ENCODE measurements at places on chromosomes 4 and X.

DNA sequence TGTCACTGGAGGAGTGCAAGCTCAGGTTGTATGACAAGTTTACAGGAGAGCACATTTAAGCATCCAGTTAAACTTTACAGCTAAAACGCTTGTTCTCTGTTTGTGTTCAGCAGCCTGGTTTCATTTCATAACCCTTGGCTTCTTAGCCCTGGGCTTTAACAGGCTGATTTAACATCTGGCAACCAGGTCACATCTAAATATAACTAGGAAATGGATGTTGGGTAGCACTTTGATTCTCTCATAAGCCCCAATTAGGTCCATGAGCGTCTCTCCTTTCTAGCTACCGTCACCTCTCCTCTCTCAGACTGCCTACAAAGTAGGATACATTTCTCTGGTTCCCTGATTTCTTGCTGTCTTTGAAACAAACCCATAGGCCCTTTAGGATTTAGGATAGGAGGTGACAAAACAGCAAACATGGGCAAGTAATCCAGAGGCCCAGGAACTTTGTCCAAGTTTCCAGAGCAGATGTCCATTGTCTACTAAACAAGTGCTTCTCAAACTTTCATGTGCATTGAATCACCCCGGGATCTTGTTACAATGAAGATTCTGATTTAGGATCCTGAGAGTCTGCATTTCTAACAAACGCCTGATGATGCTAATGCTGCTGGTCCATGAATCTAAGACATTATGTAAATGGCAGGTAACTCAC is 22.5 kb downstream of the OTUD6A start:
- no peak for DNase-seq

GRCh38 chr4:15395311-15395710 is 32.5 kb upstream of the C1QTNF7 start:
- no peak for DNase-seq

DNA sequence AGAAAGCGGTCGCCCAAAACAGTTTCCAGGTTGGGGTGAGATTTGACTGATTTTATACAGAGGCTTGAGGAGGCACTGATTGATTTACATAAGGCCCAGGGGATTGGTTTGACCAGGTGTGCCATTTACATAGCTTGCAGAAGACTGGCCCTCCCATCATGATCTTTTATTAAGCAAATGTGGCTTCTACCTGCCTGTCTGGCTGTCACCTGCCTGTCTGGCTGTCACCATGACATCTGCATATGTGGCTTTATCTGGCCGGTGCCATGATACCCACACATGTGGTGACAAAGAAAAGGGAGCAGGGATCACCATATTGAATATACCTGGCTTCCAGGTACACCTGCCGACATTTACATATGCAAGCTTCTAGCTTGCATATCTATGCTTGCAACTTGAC is 17.0 kb upstream of the CDS1 start:
- no peak for DNase-seq

DNA sequence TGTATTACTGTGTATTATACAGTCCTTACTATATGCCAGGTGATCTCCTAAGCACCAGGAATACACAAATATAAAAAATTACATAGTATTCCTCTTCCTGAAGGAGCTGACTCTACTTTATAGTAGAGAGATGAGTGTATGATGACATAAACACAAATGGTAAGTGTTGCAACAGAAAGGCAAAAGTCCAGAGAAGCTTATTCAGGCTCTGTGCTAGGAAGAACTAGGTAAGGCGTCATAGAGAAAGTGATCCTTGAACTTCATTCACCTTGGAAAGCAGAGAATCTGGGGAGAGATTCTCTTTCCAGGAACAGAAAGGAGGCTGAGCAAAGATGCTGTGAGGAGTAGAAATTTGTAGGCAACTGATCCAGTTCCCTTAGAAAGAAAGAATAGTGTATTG is 115.0 kb upstream of the KCNIP4 start:
- no peak for DNase-seq

DNA sequence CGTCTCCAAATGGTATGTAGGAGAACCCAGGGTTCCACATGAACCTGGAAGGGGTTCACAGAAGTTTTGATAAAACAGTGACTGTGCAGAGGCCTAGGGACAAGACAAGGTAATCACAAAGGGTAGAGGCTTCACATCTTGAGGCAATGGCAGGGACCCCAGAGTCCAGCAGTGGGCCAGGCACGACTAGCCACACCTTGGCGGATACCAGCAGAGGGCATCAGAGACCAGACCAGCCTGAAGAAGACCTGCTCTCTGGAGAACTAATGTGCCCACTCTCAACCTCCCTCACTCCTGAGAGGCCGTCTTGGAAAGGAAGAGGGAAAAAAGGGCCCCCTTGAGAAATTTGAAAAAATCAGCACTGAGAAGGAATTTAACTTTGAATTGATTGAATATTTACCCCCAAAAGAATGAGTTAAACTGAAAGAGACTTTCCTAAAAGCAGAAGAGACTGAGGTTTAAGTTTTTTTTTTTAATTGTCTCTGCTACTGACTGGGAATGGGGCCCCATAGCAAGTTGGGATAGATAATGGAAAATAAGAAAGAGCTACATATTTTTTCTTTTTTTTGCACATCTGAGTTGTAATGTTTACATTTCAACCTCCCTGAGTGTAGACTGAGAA is 243.8 kb upstream of the JADE1 start:
- DNase-seq: no peak

DNA sequence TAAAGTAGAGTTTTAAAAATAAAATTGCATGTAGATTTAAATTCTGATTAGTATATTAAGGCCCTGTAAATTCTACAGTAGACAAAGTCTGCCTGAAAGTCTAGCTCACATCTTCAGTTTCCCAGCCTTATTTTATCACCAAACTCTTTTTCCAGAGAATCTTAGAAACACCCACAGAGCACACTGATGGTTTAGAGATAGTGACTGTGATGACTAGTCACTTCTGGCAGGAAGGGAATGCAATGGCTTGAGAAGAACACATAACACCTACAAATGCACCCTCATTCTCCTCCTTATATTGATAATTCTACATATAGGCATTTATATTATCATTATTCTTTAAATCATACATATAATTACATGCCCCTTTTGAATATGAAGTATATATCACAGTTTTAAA is 232.9 kb downstream of the ARAP2 start:
- DNase-seq: no peak

- no peak for DNase-seq
These were observed 32.7 kb downstream of the KLF3 start for GRCh38 chr4:38696697-38697096.

DNA sequence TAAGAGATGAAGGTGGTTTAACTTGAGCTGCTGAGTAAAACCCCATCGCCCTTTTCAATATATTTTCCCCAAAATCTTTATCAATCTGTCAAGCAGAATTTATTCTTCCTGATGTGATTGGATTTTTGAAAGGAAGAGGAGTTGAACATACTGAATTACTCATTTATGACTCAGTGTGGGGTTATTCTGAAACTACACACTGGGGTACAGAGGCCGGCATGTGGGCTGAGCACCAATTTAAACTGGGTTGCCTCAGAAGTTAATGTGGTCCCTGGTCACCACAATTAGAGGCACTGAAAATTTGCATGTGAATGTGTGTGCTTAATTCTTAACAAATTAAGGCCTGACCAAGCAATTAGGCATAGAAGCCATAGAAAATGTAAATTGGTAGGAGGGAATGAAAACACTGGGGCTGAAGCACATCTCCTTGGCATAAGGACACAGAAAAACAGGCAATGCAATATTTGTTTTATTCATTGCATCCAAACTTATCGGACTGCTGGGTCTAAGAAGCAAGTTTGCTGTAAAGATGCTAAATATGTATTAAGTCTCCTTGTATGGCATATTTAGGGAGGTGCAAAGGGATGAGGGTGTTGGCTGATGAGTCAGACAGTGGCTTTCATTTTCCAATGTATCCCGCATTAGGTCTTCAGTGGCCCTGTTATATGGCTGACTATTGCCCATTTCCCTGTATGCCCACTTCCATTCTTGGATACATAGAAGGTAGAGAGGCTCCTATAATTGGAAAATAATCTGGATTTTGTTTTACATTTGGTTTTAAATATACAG is 170.9 kb downstream of the IL15 start:
- DNase-seq: no peak

DNA sequence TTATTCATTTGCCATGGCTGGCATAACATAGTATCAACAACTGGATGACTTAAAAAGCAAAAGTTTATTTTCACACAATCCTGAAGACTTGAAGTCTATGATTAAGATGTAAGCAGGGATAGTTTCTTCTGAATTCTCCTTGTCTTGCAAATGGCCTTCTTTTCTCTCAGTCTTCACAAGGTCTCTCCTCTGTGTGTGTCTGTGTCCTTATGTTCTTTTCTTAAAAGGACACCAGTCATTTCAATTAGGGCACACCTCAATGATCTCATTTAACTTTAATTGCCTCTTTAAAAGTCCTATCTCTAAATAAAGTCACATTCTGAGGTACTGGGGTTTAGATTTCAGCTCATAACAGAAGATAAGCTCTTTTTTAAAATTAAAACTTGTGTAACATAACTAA is 399.7 kb downstream of the PABPC4L start:
- no peak for DNase-seq

DNA sequence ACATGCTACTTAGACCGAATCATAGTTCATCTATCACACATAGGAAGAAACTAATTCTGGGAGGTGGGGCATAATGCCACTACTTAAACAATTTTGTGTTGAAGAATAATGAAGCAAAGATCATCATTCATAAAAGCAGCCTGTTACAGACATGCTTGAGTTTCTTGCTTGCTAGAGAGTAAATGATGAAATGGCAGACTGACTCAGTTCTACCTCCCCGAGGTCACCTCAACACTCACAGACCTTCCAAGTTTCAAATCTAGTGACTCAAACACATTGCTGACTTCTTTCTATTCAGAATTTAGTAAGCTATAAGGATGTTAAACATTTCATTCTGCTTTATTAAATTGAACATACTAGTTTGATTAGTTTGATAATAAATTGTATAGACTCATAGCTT is 636.5 kb upstream of the FRG1 start:
- DNase-seq: no peak

DNA sequence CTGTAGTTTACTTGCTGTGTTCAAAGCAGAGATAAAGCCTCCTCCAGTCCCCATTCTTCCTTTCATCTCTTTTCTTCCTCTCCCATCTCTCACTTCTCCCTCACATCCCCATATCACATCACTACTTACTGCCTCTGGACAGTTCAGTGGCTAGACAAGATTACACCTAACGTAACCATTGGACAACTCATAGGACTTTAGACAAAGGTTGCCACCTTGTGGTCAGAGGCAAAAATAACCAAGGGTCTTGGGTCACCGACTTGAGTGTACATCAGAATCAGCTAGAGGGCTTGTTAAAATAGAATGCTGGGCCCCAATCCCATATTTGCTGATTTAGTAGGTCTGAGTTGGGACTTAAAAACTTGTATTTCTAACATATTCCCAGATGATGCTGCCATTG is 109.3 kb upstream of the DGKK start:
- DNase-seq: peak; percentile 17

- DNase-seq: no peak
These were observed 82.1 kb upstream of the AFAP1 start for GRCh38 chr4:8021796-8022195.

GRCh38 chrX:26146024-26146423 is 7.9 kb downstream of the MAGEB18 start:
- DNase-seq: no peak

GRCh38 chrX:104430072-104430741 is 135.8 kb upstream of the IL1RAPL2 start:
- no peak for DNase-seq

DNA sequence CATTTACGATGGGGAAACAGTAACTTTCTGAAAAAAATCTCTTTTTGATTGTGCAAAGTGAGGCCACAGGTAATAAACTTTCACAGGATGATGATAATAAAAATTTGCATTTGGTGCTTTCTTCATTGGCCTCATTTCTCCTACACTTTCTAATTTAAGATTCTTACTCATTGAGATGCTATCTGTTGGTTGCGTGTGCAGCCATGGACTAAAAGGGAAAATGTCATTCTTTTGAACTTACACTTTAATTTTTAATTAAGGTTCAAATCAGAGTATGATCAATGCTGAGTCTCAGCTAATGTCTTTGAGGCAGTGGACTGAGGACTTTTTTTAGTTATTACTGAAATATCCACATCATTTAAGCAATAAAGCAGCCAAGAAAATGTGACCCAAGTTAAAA is 87.6 kb downstream of the SEL1L3 start:
- DNase-seq: no peak

GRCh38 chrX:40300286-40300890 is 202.6 kb upstream of the BCOR start:
- no peak for DNase-seq

GRCh38 chr4:81687471-81687870 is 215.8 kb upstream of the RASGEF1B start:
- no peak for DNase-seq

DNA sequence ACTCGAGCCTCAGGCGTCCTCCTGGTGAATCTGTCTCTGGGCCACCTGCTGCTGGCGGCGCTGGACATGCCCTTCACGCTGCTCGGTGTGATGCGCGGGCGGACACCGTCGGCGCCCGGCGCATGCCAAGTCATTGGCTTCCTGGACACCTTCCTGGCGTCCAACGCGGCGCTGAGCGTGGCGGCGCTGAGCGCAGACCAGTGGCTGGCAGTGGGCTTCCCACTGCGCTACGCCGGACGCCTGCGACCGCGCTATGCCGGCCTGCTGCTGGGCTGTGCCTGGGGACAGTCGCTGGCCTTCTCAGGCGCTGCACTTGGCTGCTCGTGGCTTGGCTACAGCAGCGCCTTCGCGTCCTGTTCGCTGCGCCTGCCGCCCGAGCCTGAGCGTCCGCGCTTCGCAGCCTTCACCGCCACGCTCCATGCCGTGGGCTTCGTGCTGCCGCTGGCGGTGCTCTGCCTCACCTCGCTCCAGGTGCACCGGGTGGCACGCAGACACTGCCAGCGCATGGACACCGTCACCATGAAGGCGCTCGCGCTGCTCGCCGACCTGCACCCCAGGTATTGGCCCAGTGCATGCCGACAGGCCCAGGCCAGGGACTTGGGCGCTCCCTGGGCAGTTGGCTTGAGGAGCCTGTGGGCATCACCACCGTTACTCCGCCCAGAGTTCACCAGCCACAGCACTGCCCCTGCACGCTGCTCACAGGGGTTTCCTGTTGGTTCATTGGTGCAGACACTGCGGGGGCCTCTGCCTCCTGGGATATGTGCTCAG is 1.1 kb downstream of the GPR78 start:
- no peak for DNase-seq

DNA sequence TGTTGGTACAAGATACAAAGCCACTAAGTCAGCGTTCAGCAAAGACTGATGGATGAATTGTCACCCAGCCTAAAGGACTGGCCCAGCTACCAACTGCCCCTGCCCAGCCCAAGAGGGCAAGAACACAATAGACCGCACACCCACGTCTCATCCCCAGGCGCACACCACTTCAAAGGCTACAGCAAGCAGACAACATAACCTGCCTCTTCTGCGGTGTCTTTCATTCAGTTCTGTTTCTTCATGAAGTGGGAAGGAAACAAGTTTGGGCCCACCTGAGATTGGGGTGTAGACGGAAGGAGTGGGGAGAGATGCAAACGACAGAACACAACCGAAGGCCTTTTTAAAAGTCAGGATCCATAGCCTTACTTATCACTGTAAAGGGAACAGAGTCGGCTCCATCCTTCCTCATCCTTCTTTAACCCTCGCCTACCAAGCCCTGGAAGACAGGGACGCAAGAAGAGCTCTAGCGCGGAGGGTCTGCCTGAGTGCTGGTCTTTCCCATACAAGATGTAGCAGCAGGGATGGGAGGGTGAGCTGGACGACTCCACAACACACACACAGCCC is 691 bp downstream of the SCARB2 start:
- DNase-seq: no peak

GRCh38 chr4:141101511-141101910 is 31.8 kb downstream of the RNF150 start:
- no peak for DNase-seq
